ENCODE measurements at places on chromosomes 1 and 21. TPM values are rescaled to one million over a fixed set of nuclear protein-coding genes. Genes with fewer than 3 reads are reported as not detected.
A peak's percentile ranks its signal among the peaks of the same experiment; 100 is the strongest.

The UBL4B gene
- total RNA-seq = not detected

The SPATA1 gene
- 1.0 TPM for total RNA-seq

The PBXIP1 gene
- 95.3 TPM for total RNA-seq

The HTR6 gene
- total RNA-seq = not detected

The PRAMEF25 gene
- total RNA-seq = not detected

DNA sequence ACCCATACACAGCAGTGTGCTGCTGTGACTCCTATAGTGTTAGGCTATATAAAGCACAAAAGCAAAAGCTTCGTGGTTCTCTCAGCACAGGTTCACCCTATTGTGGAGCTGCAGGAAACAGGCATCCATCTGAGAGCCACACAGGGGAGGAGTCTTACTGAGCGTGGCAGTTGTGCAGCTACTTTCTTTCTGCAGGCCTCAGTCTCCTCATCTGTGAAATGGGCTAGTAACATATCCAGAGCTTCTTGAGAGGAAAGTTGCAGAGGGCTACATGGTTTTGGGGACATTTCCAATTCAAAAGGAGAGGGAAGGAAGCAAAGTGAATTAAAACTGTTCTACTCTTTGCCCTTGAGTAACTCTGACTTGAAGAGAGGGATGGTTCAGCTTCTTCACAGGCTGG is 142.0 kb downstream of the FOXD2 start:
- peak; percentile 3 for DNase-seq

- DNase-seq = peak; percentile 82
These were observed 971 bp downstream of the CAPZB start for GRCh38 chr1:19484338-19484797.

DNA sequence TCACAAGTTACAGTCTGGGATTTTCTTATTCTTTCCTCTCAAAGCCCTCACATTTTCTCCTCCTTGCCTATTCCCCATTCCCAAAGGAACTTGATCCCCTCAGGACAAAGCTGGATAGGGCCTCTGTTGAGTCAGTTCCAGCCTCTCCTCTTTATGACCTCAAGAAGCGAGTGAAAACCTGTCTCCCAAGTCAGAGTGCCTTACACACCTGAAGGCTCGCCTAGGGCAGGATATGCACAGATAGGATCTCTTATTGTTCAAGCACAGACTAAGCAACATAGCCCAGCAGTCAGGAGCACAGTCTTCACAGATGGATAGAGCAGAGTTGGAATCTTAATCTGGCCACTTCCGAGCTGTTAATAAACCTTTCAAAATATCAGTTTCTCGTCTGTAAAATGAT is 60.8 kb upstream of the PRRC2C start:
- DNase-seq = no peak

GRCh38 chr1:31977385-31978131 is 36.1 kb upstream of the KHDRBS1 start:
- DNase-seq = peak; percentile 58

GRCh38 chr1:155043793-155044192 is 7.3 kb upstream of the ADAM15 start:
- no peak for DNase-seq

DNA sequence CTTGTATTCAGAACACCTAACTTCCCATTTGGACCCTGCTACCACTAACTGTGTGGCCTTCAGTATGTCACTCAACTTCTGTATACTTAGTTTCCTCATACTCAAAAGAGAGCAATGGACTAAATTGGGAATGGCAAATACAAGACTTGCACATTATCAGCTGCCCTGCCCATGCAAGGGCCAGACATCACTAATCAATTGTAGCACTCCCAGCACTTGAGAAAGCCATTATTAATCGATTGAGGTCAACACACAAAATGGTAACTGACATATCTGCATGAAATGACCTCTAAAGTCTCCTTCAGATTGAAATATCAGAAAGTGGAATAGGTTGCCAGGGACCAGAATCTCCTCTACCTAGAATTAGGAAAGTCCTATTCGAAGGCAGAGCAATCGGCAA is 59.2 kb downstream of the MT1HL1 start:
- no peak for DNase-seq

DNA sequence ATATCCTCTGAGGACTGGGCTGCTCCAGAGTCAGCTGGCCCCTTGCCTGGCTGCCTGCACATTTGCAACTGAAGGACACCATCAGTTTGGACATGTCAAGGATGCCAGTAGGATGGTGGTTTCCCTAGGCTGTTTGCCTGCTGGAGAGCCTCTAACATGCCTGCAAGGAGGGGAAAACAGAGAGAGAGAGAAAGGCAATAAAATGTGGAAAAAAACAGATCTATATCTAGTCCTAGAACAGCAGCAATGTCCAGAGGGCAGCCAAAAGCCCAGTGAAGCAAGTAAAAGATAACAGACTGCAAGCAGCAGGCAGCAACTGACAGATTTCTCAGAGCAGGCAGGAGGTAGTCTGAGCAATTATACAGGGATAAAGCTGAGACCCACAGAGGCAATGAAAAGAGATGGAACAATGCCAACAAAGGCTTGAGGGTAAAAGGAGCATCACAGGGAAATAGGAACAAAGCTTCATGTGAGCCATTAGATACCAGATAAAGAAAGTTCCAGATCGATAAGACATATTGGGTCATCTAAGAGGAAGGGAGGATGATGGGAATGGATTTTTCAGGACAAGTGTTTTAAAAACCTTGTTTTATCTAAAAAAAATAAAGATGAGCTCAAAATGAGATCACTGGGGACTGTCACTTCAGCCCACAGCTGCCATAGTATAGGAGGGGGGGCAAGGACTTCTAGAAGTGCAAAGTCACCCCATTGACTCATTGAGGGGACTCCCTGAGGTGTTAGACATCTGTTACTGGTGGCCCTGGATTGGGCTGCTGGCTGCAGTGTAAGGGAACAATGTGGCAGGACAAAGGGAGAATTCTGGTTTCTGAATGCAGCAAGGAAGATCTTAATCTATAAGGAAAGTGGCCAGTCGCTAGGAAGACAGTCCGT is 38.6 kb upstream of the GADD45A start:
- DNase-seq = no peak

- DNase-seq = no peak
These were observed 1458.8 kb downstream of the MRPL39 start for GRCh38 chr21:24148461-24148860.

GRCh38 chr1:42272920-42273319 is 62.1 kb downstream of the FOXJ3 start:
- no peak for DNase-seq

- DNase-seq = no peak
These were observed 34.4 kb upstream of the COP1 start for GRCh38 chr1:176241385-176242015.

DNA sequence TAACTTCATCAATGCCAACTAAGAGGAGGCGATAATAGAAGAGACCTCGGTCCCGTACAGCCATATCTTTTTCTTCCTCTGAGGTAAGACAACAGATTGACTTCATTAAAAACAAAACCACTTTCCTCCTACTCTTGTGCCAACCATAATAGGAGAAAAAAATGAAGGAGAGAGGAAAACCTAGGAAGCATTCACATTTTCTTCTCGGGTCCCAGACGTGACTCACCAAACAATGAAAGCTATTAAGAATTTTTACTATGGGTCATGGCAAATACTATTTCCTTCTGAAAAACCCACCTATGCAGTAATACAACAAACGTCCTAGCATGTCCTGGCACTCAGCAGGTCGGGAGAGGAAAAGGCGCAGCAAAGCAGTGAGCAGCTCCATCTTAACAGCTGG is 8.6 kb upstream of the BCL2L15 start:
- DNase-seq = no peak

DNA sequence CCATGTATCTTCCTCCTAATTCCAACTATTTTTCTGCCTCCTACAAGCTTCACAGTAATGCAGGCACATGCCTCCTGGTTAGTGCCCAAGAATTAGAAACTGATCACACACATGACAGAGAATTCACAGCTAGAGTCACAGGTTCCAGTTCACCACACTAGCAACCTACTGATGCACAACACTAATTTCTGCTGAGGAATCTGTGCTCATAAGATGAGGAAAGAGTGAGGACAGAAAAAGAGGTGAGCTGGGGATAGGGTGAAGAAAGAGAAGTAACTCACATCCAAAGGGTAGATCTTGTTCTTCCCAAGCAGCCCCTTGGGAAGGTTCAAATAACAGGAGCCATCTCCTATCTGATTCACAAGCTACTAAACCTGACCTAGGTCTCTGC is 61.3 kb downstream of the PUM1 start:
- DNase-seq = no peak

GRCh38 chr1:241330619-241331327 is 26.2 kb downstream of the RGS7 start:
- DNase-seq = no peak

DNA sequence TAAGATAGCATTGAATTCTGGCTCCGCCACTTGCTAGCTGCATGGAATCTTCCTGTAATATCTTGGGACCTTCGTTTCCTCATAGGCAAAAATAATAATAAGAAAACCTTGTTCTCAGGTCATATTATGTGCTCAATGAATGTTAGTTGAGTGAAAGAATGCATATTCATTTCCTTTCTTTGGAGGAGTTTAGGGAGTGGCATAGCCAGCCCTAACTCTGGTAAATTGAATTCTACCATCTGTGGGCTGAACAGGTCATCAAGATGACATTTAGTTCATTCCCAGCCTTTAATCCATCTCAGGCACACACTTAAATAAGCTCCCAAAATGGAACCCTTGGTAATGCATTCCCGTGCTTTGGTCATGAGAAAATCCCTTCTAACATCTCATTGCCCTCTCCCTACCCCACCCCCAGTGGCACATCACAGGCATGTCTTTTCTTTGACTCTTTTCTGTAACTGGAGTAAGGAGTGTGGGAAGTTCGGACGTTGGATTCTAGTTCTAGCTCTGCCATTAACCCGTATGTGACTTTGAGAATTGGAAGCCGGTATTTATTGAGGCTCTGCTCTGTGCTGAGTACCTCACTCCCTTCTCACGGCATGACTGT is 13.2 kb upstream of the MYOG start:
- DNase-seq = no peak

DNA sequence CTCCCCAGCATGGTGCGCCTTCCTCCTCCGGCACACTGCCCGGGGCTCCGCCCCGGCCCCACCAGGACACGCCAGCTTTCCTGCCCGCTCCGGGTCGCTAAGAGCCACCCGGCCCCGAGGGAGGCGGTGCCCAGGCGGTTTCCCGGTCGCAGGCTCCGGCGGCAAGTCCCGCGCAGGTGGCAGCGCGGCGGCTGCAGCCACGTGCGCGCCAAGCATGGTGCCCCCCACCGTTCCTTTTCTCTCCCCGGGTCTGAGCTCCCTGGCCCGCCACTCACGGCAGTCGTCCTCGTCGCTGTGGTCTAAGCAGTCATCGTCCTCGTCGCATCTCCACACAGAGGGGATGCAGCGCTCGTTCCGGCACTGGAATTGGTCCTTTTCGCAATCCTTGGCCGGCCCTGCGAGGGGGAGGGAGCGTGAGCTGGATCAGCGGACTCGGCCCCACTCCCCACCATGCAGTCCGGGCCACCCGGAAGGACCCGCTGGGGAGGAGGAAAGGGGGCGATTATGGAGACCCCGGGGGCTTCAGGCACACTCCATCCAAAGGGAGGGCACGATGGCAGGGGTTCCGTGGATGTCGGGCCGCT is 1.2 kb downstream of the LRP8 start:
- DNase-seq = no peak

DNA sequence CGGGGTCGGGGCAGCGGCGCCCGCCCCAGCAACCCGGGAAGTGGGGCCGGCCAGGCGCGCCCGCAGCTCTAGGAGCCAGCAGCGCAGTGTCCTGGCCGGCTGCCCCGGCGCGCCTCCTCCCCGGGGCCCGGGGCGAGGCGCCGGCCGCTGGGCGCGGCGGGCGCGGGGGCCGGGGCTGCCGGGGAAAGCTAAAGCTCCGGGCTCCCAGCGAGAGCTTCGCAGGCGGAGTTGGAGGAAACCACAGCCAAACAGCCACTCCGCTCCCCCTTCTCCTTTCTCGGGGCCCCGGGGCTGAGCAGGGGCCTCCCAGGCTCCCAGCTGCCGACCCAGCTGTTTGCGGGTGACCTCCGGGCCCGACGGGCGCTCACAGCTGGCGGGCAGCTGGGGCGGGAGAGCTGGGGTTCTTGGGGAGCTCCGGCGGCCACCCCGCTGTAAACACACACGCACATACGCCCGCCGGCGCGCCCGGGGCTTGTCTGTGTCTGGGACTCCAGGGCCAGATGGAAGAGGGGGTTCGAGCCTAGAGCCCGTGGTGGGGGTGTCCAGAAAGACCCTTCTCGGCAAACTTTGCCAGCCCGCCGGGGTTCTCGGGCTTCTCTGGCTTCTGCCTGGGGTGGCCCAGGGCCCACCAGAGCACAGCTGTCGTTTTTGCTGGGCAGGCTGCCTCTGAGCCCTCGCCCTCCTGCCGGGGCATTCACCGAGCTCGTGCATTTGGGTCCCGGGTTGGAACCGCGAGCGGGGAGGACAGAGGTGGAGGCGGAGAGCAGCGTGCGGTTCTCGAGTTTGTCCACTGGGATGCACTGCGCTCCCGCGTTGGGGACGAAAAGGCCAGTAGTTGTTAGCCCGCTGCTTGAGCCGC is 1.5 kb downstream of the AJAP1 start:
- DNase-seq = no peak

- no peak for DNase-seq
These were observed 24.7 kb upstream of the ARTN start for GRCh38 chr1:43908858-43909257.
